ENCODE measurements at places on chromosomes 5 and 9. TPM values are rescaled to one million over a fixed set of nuclear protein-coding genes. Genes with fewer than 3 reads are reported as not detected.
A peak's percentile ranks its signal among the peaks of the same experiment; 100 is the strongest.

DNA sequence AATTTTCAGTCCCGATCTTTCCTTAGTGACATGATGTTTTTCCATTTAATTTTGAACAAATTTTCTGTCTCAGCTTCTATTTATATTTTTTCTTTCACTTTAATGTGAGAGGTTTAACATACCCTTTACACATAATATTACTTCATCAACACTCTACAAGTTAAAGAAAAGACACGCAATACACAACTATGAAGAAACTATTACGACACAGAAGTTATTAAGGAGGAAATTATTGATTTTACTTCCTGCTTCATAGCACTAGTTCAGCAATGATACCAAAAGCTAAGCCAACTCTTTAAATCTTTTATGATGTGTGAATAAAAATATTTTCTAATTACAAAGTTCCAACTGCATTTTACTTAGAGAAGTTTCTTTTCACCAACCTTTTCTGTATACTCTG, 432.3 kb upstream of the DAB2 start:
- no peak for DNase-seq

DNA sequence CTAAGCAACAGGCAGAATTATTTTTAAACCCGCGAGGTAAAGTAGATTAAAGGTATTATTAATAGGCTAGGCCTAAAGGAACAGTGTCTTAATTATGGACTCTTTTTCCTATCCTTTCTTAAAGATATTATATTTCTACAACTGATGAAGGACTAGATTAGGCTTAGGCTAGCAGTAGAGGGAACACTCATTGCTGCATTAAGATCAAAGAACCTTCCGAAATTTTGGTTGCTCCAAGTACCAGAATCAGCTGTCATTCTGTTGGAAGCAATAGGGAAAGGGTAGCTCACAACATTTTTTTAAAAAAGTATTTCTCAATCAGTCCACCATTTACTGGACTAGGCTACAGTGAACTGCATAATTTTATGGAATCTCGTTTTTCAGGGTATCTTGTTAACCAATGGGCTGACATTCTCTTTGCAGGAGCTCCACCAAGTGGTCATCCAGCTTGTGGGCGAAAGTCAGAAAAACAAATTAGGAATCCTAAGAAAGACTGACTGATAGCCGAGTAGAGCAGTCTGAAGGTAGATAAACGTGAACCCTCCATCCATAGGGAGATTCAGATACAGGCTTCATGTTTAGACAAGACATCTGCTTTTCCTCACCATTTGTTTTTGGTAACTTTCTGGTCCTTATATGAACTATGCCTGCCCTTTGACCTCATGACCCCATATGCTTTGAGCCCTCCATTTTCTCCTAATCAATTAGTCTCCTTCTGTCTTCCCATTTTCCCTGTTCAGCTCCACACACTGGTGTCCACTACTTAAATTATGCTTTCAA, 103.6 kb upstream of the CHD1 start:
- DNase-seq, result peak; percentile 71

DNA sequence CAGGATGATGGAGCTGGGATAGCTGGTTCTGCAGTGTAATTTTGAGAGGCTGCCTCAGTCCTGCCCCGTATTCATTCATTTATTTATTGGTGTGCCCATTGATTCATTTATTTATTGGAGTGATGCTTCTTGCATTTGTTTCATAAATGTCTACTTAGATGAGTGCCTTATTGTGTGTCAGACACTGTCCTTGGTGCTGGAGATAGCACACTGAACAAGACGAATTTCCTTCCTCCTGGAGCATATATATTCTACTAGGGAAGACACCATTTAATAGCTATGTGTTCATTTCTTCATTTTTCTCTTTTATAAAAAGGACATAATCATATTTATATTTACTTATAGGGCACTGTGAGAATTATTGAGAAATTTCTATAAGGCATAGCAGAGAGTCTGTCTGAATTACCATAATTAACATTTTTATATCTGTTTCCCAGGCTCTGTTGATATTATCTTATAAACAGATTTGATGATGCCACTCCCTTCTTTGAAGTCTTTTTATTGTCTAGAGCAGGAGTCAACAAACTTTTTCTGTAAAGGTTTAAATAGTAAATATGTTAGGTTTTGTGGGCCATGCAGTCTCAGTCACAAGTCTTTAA, 433.9 kb upstream of the ZNF608 start:
- DNase-seq, result no peak

GRCh38 chr5:167777746-167778145, 513.7 kb upstream of the WWC1 start:
- DNase-seq, result no peak

- no peak for DNase-seq
Measured at GRCh38 chr5:56476487-56476856, 243.3 kb upstream of the ANKRD55 start.

- no peak for DNase-seq
Measured at GRCh38 chr5:104628911-104629310, 1066.3 kb upstream of the NUDT12 start.

GRCh38 chr5:88021141-88021540, 247.5 kb downstream of the TMEM161B start:
- no peak for DNase-seq

DNA sequence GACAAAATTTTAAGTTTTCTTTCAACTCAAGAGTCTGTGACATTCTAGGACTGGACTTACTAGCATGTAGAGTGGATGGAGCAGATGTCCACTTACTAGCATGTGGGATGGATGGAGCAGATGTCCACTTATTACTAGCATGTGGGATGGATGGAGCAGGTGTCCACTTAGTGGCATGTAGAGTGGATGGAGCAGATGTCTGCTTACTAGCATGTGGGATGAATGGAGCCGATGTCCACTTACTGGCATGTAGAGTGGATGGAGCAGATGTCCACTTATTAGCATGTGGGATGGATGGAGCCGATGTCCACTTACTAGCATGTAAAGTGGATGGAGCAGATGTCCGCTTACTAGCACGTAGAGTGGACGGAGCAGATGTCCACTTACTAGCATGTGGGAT, 2.4 kb downstream of the SLC36A1 start:
- no peak for DNase-seq

DNA sequence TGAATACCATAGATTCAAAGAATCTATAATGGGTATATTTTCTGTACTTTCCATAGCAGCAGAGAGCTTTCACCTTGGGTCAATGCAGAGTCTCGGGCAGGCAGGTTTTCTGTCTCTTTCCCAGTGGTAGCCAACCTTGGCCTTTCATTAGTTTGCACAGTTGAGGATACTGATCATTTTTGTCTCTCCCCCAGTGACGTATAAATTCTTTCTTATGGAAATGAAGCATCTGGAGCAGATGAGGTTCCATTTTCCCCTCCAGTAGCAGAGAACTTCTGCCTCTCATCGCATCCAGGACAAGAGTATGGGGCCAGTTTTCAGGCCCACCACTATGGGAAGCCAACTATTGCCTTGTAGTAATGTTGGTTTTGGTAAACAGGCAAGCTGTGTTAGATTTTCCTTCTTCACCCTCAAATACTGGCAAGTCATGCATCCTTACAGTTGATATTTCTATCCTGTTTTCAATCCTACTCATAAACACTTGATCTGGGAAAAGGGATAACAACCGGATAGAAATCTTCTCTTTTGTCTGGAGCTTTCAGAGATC, 845.2 kb upstream of the CDH18 start:
- no peak for DNase-seq

DNA sequence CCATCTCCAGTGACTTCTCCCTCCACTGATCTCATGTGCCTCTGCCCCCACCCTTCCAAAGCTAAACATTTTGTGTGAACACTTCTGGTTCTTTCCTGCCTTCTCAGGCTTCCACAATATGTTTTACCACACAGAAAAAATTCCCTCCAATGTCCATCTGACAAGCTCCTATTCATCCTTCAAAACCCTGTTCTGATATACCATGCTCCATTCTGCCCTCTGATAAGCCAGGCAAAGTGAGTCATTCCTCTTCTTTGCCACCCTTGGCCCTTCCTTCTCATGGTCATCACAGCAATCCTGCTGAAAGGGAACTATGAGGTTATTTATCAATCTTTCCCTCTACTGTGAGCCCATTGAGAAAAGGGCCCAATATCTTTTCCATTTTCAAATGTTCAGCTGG, 97.6 kb downstream of the BARX1 start:
- no peak for DNase-seq

DNA sequence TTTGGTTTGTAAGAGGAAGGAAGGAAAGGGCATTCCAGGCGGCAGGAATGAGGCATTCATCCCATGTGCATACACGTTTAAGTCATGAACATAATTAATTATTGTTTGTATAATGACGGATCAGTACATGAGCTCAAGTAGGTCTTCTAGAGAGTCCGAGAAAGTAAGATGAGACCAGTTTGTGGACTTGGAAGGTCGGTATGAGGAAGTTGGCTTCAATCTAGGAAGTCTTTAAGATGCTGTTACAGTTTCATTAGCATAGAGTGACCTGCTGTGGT, 2.1 kb downstream of the GTF3C4 start:
- DNase-seq, result no peak

GRCh38 chr5:10565785-10566542, 2.1 kb downstream of the ANKRD33B start:
- DNase-seq, result no peak

DNA sequence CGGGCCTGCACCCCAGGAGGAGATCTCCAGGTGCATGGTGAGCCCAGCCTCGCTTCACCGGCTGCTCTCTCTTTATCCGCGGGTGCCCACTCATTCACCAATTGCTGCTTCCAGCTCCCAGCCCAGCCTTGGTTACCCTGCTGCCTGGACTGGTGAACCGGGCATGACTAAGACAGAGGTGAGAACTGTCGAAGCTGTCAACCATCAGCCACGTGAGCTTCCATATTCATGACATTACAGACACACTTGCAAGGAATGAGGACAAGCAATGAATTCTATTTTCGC, 220.5 kb downstream of the ROR2 start:
- no peak for DNase-seq

GRCh38 chr5:115948091-115948534, 14.2 kb upstream of the LVRN start:
- no peak for DNase-seq

DNA sequence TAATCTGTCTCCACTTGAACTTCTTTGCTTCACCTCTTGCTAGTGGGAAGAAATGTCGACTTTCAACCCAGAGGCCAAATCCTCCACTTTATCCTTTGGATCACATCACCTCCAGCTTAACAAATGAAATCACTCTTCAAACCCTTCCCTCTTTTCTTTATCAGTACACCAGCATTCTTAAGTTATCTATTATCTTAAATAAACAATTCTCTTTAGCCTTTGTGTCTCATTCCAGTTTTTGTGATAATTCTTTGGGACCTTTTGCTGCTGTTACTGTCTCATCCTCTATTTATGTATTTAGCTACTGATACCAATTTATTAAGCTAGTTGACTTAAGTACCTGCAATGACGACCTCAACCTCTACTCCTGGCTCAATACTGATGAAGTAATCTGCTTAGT, 28.1 kb upstream of the FBN2 start:
- no peak for DNase-seq

- DNase-seq, result no peak
Measured at GRCh38 chr9:107907715-107908114, 418.1 kb upstream of the KLF4 start.

DNA sequence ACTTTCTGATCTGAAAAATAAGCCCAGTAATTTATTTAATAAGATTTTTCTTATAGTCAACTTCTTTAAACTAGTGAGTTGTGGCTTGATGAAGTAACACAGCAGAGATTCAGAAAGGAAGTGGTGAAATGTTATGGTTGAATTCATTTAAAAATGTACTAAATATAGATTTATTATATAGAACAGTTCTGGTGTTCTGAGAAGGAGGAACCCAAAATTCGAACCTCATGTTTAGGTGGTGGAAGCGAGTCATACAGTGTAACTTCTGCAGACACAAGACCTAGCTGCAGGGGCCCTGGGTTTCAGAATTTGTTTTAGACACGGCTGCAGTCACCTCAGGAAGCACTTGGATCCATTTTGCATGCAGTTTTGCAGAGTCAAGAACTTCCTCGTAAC, 188.2 kb downstream of the TRIO start:
- DNase-seq, result no peak

- DNase-seq, result no peak
Measured at GRCh38 chr9:91908746-91909145, 41.3 kb downstream of the ROR2 start.

GRCh38 chr5:56172241-56172640, 60.9 kb downstream of the ANKRD55 start:
- DNase-seq, result no peak

GRCh38 chr5:68460147-68460798, 244.7 kb downstream of the PIK3R1 start:
- no peak for DNase-seq

DNA sequence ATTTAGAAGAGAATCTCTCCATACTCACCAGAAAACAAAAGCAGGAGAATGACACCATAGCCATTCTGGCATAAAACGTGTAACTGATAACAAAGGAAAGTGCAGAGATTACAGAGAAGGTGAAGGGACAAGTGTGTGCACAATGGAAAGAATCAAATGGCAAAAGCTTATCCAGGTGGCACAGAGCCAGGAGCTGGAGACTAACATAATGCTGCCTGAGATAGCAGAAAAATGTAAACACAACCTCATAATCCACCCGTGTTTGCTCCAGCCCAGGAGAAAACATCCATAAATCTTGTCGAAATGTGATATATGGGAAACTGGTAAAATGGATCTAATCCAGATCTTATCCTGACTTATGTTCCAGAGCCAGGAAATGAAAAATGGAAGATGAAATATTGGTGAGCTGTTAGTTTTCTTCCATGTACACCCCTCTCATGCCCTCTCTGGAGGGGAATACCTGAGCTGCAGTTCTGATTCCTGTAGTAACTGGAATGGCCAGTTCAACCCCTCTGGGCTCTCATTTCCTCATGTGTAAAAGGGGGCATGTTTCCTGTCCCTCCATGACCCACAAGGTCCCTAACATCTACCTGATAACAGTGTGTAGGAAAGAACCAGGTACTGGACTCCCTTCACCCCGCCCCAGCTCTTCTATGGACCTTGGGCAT, 212.3 kb upstream of the DAPK1 start:
- DNase-seq, result no peak

GRCh38 chr9:22332202-22332601, 114.4 kb upstream of the DMRTA1 start:
- DNase-seq, result no peak

Gene OR1Q1
- not detected for total RNA-seq

Gene SHOC1
- total RNA-seq, result 0.28 TPM

Gene FOXD4L3
- total RNA-seq, result not detected

Gene FCHO2
- 26.8 TPM for total RNA-seq

Gene PTGER4
- 6.7 TPM for total RNA-seq

Gene PKD2L2
- not detected for total RNA-seq

Gene OTULINL
- 1.0 TPM for total RNA-seq

Gene CENPH
- total RNA-seq, result 12.4 TPM

Gene PCDHB13
- total RNA-seq, result 9.9 TPM

Gene DRD1
- not detected for total RNA-seq

Measured in uterus (tissue), 4 donors.